ENCODE measurements at places on chromosomes 11 and 22.

DNA sequence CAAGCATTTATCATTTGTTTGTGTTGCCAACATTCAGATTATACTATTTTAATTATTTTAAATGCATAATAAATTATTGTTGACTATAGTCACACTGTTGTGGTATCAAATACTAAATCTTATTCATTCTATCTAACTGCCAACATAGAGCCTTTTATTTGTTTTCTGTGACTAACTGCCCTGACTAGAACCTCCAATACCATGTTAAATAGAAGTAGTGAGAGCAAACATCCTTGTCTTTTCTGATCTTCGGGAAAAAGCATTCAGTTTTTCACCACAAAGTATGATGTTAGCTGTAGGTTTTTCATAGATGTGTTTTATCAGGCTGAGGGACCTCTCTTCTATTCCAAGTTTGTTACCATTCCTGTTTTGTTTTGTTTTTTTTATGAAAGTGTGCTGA is 15.2 kb downstream of the TRIM34 start:
- DNase-seq = no peak

DNA sequence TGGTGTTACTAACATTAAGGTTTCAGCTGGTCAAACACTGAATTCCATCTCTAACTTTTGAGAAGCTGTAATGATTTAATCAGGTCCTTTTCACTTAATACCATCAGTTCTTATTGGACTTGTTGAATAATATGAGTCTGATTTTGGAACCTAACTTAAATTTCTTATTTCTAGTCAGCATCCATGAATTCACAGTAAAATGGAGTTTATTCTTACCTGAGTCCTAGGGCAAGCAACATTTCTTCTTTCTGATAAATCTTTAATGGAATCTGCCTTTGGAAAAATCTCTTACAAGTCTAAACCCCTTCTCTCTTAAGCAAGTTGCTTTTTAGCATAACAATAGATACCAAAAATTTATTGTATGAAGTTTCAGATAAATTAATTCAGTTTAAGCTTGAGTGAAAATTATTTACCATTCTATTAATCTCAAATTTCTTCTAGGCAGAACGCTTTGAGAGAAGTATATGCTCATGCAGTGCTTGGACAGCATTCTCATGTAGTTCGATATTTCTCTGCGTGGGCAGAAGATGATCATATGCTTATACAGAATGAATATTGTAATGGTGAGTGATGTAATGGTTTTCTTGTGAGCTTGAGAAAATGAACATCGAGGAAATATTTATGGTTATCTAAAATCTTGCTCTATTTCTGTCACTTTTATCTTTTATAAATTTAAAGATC is 3.4 kb downstream of the WEE1 start:
- no peak for DNase-seq

DNA sequence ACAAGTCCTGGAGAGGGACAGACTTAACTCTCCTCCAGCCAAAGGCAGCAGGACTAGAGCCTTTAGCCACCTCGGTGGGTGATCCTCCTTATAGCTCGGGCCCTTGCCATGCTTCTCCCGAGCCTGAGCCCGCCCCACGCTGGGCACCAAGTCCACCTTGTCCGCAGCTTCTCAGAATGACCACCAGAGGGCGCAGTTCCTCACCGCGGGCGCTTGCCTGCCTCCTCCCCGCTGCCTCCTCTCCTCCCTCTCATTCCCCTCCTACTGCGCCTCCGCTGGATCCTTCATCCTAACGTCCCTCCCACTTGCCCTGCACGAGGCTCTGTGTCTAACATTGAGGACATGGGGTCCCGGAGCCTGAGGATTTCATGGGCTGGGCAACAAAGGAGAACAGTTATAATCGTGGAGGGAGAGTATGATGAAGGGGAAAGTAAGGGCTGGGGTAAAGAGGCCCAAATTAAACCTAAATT is 11.3 kb upstream of the MOGAT2 start:
- peak; percentile 81 for DNase-seq

DNA sequence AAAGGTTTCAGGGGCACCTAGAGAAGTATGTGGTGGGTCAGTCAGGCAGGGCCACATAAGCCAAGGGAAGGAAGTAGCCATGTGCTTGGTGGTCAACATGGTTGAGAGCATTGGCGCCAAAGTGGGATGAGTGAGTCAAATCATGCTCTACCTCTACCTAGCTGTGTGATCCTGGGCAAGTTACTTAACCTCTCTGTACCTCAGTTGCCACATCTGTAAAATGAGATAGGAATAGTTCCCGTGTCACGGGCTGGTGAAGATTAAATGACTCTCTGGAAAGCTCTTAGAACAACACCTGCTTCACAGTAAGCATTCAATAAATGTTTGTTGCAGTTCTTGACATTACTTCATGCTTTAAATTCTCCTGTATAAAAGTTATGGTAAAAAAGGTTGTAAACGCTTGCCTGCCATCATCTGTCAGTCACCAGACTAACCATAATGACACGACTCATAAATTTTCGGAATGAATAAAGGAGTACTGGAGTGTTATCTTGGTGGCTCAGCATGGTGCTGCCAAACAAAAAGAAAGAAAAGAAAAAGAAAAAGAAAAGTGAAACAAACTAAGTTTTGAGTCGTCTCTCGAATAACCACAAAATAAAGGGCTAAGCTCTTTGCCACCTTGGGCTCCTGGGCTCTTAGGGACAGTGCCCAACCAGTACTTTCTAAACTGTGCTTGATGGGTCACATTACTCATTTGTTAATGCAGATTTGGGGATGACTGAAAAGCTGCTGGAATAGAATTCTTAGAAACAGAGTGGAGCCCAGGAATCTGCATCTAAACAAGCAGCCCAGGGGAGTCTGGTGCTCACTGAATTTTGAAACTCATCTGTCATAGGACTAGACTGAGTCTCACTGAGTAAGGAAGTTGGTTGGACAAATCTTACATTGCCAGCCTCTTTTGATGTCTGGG is 107.6 kb downstream of the LDLRAD3 start:
- DNase-seq = no peak

DNA sequence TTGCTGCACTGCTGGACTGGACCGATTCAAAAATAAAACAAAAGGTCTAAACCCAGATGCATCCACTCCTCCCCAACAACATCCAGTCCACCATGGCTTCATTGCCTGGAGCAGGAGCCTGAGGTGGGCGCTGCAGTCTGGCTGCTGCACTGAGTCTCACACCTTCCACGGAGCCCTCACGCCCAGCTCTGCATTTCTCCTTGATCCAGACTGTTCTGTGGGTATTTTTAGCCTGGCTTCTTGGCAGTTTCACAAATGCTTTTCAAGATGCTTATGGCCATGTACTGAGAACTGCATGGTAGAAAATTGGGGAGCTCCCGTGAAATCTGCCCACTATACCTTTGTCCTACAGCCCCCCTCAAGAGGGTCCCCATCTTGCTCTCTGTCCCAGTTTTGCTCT is 53.3 kb upstream of the JAM3 start:
- DNase-seq = no peak

DNA sequence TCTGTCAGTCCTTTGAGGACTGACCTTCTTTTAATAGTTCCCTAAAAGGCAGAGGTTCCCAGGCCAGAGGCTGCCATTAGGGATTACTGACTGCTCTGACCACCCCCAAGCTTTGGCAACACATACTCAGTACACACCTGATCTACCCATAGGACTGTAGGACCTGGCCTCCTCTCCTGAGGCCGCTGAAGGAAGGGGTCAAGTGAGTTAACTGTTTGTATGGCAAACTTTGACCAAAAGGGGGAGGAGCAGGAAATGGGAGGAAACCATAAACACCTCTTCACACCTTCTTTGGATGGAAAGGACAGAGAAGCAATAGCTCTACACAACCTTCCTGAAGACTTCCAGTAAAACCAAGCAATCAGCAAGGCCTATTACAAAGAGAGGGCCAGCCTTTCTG is 104.0 kb downstream of the APOL5 start:
- no peak for DNase-seq

DNA sequence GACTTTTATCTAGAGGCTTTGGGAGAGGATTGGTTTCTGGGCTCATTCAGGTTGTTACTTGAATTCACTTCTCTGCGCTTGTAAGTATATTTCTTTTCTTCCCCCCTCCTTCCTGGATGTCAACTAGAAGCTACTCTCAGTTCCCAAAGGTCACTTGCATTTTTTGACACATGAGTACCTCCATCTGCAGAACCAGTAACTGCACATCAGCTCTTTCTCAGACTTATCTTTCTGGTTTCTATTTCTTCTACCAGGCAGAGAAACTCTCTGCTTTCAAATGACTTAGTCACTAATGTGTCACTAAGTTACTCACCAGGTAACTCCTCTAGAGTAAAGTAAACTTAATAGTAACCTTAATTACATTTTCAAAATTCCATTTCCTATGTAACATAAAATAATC is 773.0 kb upstream of the LUZP2 start:
- peak; percentile 7 for DNase-seq

DNA sequence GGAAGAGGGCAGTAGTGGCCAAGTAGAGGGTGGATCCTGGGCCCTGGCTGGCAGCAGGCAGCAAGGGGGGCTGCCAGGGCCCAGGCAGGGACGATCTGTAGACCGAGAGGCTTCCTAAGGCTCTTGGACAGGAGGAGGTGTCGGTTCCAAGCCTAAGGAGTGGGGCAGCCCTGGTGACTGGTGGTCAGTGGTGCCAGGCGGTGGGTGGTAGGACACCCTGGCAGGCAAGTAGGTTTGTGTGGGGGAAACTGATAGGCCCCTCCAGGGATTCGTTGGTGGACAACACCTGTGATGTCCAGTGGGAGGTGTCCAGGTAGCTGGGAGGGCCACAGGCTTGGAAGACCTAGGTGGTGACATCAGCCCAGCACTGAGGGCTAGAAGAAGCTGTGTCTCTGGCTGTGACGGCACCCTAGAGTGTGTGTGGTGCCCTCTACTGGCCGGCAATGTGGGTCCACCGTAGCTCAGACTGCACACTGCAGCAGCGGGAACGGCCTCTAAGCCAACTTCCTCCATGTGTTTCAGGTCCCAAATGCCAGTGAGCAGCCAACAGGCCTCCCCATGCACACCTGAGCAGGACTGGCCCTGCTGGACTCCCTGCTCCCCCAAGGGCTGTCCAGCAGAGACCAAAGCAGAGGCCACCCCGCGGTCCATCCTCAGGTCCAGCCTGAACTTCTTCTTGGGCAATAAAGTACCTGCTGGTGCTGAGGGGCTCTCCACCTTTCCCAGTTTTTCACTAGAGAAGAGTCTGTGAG is 9.4 kb upstream of the SAMM50 start:
- DNase-seq = no peak

DNA sequence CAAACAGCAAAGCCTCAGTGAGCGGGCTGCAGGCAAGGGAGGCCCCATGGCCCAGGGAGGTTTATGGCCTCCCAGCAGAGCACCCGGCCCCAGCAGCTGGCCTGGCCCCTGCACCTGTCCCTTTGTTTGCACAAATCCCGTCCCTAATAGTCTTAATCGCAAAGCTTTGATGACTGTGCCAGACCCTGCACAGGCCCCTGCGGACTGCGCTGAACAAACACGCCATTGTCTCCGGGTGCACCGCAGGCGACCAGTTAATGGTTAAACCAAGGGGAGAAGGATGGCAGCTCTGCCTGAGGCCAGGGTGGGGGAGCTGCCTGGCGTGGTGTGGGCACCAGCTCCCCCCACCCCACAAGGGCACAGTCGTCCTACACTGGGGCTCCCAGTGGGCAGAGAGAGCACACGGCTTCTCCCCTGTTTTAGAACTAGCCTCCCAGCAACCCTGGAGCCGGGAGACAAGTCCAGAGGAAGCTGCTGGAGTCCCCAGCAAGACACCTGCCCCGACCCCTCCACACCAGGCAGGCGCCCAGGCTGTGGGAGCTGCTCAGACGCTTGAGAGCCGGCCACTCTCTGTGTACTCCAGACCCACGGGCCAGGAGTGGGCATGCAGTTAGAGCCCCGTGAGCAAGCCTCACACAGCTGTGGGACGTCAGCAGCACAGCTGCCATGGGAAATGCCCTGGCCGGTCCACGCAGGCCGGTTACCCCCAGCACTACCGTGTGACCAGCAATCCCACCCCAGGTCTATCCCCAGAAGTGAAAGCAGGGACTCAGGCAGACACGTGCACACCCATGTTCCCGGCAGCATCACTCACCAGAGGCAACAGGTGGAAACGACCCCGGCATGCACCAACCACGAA is 39.7 kb upstream of the TH start:
- no peak for DNase-seq

DNA sequence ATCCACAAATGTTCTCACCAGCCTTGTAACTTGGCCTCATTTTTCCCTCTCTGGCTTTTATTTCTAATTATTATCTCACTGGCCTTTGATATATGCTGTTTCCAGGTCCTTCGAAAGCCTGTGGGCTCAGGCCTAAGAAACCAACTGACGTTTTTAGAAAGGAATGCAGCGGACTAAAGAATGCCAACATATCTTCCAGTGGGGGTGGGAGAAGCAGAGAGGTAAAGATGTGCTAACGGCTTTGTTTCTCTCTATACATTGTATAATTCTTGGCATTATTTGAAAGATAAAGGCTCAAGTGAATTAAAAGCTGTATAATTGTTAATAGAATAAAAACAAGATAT is 28.2 kb downstream of the OR6Q1 start:
- peak; percentile 49 for DNase-seq

- DNase-seq = no peak
These were observed 39.7 kb downstream of the RTL6 start for GRCh38 chr22:44458044-44459020.

GRCh38 chr11:71055925-71056324 is 196.5 kb downstream of the SHANK2 start:
- DNase-seq = no peak

DNA sequence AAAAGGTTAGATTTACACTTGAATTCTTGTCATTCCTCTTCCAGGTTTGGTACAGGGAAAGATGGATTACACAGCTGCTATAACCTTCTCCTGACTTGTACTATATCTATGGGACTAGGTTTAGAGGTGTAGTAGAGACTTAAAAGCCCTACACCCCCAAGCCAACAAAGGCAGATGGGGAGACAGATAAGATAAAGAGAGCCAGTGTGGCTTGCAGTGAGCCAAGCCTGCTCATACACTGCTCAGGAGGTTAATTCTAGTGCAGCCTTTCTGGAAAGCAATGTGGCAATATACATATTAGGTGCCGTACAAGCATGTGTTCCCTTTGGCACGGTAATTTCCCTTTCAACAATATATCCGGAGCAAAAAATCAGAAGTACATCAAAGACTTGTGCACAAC is 10.8 kb downstream of the SIK3 start:
- no peak for DNase-seq

GRCh38 chr11:8023831-8024555 is 36.9 kb downstream of the EIF3F start:
- DNase-seq = no peak

- DNase-seq = no peak
These were observed 223.8 kb downstream of the FAM76B start for GRCh38 chr11:95565724-95566141.

GRCh38 chr11:109729761-109730160 is 307.8 kb downstream of the C11orf87 start:
- DNase-seq = no peak

GRCh38 chr11:66268952-66269905 is 790 bp downstream of the RAB1B start:
- peak; percentile 20 for DNase-seq

GRCh38 chr11:8206251-8207079 is 37.6 kb upstream of the RIC3 start:
- DNase-seq = no peak

- DNase-seq = no peak
These were observed 12.3 kb upstream of the BID start for GRCh38 chr22:17786435-17787161.

GRCh38 chr11:62854013-62854824 is 14.8 kb upstream of the WDR74 start:
- DNase-seq = no peak
